ENCODE measurements at places on chromosomes 4 and X.
A peak's percentile ranks its signal among the peaks of the same experiment; 100 is the strongest.

GRCh38 chrX:129540068-129540653 lies at the start of gene OCRL:
Gene OCRL (plus strand): TSS chrX:129540259. CDS start chrX:129540440, 181 bp downstream.
- peak; percentile 73 for ATAC-seq

DNA sequence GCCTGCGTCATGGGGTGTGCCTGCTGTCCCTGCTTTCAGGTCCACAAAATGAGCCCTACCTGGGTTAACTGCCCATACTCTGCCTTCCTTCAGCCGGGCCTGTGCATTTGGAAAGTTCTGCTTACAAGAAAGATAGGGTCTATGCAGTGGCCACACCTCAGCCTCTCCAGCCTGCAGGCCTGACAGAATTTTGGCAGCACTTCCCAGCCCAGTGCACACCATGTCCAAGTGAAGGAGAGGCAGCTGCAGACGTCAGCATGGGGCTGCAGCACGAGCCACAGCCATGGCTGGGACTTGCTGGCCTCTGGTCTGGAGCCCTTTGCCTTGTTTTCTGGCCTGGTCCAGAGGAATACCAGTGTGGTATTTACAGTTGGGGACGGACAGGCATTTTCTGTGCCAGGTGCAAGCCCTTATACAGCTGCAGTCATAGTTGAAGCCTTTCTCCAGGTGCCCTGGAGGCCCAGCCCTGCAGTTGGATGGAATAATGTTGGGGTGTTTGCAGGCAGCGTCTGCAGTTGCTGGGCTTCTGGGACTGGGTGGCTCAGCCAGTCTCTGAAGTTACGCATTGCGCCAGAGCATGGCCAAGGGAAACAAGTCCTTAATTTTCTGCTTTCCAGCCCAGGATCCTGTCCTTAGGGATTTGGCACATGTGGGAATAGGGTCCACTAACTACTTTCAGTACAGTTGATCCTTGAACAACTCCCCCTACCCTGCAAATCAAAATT lies 26.2 kb downstream of the JADE1 start:
- ATAC-seq = no peak

- ATAC-seq = peak; percentile 60
Observed at GRCh38 chr4:8410641-8411271, 29.8 kb downstream of the ACOX3 start.

- no peak for ATAC-seq
Observed at GRCh38 chr4:89572224-89572858, 264.6 kb downstream of the SNCA start.

- peak; percentile 69 for ATAC-seq
Observed at GRCh38 chr4:158850800-158851644, 82.2 kb downstream of the FNIP2 start.

- ATAC-seq = no peak
Observed at GRCh38 chr4:29243851-29244250, 1476.3 kb upstream of the PCDH7 start.

GRCh38 chr4:168541266-168541953 lies 44.6 kb downstream of the PALLD start:
- ATAC-seq = peak; percentile 67

DNA sequence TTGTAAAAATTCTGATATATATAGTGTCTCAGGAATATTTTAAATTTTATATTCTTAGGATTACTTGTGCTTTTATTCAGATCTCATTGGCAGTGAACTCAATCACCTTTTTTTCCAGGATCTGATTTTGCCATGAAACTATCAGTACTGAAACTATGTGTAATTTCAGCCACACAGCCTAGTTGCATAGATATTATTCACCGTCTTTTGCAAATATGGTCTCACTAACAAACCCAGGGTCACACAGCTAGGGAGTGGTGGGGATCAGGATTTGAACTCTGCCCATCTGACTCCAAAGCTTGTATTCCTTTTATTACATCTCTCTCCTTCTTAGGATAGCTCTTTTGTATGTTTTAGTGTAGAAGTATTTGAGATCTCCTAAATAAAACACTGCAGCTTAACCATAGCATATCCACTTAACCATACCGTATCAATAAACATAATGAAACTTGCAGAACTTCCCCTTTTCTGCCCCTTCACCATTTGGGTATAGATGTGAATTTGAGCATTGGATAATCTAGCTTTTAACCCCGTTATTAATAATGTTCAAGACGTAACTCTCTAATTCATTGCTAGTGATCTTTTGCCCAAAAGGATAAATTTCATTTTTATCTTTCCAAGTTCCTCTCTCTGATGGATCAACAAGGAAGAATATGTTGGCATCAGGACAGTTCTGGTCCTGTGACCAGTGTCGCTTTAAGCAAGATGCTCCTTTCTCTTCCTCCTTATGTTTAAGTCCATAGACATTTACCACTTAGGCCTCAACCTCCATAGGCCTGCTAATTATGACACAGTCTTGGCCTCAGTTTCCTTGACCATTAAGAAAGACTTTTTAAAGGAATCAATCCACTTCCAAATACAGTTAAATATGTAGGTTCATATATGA lies 74.6 kb downstream of the RAPGEF2 start:
- ATAC-seq = no peak

- ATAC-seq = no peak
Observed at GRCh38 chr4:150371869-150372268, 210.1 kb upstream of the MAB21L2 start.

- no peak for ATAC-seq
Observed at GRCh38 chr4:169167957-169168858, 102.5 kb downstream of the SH3RF1 start.

- no peak for ATAC-seq
Observed at GRCh38 chr4:150648123-150648522, 66.2 kb downstream of the MAB21L2 start.

DNA sequence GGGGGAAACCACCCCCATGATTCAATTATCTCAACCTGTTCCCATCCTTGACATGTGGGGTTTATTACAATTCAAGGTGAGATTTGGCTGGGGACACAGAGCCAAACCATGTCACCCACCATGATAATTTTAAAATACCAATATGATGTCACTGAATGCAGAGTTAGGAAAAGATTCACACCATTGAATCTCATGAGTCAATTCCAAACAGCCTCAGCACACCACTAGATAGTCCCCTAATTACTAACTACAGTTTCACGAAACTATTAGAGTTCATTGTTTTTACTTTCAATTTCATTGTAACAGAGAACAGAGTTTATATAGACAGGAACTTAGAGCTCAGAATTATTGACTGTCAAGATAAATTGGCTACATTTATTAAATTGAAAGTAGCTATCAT lies 410.2 kb downstream of the FAM47A start:
- no peak for ATAC-seq

- ATAC-seq = peak; percentile 50
Observed at GRCh38 chr4:118280501-118281218, 72.1 kb downstream of the PRSS12 start.

DNA sequence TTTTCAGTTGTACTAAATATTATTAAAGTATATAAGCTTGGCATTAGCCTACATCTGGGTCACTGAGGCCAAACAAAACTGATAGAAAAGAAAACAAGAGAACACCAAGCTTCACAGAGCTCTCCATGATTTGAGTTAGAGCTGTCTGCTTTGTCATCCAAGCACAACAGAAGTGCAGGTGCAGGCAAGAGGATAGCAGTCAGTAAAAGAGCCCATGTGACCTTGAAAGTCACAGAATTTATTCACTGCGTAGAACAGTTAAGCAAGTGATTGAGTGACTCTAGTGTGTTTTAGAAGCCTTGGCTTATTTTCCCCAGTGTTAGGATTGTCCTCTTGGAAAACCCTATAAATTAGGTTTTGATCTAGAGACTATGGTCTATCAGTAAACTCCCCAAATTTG lies 49.4 kb upstream of the PRDM5 start:
- no peak for ATAC-seq

DNA sequence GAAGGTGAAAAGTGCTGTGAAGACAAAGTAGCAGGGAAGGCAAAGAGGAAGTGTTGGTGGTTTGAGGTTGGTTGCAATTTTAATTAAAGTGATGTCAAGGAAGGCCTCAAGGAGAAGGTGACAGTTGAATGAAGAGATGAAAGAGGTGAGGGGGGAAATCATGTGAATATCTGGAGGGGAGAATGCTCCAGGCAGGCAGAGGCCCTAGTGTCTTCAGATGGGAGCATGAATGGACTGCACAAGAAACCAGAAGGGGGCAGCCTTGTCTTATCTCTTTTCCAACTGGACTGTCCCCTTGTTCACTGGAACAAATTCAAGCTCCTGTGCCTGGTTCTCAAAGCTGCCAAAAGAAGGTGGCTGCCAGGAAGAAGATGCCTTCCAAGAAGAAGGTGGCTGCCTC lies 68.4 kb downstream of the MAOB start:
- ATAC-seq = no peak

- ATAC-seq = no peak
Observed at GRCh38 chrX:68429216-68429615, 4.1 kb downstream of the OPHN1 start.
